ENCODE measurements at places on chromosomes 3 and 15.

DNA sequence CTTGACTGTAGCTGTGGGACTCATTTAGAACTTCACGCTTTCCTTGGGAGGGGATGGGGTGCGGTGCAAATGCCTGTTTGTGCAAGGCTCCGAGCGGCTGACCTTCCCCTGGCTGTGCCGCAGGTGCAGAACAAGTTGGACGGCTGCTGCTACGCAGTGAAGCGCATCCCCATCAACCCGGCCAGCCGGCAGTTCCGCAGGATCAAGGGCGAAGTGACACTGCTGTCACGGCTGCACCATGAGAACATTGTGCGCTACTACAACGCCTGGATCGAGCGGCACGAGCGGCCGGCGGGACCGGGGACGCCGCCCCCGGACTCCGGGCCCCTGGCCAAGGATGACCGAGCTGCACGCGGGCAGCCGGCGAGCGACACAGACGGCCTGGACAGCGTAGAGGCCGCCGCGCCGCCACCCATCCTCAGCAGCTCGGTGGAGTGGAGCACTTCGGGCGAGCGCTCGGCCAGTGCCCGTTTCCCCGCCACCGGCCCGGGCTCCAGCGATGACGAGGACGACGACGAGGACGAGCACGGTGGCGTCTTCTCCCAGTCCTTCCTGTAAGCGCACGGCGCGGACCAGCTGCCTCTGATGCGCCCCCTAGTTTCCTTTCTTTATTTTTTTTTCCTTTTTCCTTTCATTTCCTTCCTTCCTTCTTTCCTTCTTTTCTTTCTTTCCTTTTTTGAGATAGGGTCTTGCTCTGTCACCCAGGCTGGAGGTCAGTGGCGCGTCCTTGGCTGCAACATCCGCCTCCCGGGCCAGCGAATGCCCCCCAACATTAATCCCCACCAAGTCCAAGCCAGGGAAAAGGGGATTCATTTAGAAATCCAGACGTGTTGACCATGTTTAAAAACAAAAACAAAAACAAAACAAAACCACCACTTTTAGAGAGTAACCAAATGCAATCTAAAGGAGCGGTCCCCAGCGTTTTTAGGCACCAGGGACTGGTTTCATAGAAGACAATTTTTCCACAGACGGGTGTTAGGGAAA is 42.7 kb downstream of the EIF2AK4 start:
- peak; percentile 7 for DNase-seq

GRCh38 chr3:146709969-146710368 is 104.8 kb upstream of the PLSCR5 start:
- no peak for DNase-seq

GRCh38 chr3:167872941-167873340 is 137.4 kb downstream of the SERPINI1 start:
- DNase-seq = no peak

DNA sequence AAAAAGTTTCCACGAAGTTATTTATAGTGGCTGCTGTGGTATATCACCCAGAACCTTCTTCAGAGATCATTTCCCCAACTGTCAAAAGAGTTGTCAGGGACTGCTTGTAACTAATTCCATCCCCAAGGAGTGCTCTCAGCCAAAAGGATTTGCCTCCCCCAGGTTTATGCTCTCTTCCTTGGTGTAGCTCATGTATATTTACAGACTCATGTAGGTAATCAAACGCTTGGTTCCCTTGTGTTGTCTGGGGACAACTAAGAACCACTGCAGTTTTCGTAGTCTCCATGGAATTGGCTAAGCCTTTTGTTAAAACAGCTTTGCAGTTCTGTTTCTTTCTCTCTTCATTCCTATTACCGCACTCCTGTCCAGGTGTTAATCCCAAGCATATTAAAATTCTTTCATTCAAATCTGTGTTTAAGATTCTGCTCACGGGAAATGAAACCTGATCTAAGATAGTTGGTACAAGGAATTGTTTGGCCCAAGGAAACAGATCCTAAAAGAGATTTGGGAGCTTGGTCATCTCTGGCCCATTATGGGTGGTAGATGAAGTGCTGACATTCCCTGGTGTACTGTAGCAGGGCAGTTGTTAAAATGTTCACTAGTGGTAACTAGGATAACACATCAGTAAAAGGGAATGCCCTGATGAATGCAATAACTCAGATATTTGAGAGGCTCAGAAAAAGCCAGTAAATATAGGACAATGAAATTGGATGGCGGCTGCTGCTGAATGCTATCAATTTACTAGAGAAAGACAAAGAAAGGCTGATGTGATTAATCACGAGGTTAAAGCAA is 361.3 kb upstream of the GBE1 start:
- DNase-seq = no peak

DNA sequence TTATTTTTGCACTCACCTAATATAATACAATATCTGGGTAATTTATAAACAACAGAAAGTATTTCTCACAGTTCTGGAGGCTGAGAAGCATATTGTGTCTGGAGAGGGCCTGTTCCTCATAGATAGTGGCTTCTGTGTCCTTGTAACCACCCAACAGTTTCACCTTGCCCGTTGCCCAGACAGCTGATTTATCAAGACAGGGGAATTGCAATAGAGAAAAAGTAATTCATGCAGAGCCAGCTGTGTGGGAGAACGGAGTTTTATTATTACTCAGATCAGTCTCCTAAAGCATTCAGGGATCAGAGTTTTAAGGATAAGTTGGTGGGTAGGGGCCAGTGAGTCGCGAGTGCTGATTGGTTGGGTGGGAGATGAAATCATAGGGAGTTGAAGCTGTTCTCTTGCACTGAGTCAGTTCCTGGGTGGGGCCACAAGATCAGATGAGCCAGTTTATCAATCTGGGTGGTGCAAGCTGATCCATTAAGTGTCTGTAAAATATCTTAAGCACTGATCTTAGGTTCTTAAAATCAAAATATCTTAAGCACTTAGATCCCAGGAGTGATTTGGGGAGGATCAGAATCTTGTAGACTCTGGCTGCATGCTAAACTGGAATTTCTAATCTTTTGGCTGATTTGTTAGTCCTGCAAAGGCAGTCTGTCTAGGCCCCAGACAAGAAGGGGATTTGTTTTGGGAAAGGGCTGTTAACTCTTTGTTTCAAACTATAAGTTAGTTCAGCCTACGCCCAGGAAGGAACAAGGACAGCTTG is 33.9 kb upstream of the C15orf39 start:
- no peak for DNase-seq

DNA sequence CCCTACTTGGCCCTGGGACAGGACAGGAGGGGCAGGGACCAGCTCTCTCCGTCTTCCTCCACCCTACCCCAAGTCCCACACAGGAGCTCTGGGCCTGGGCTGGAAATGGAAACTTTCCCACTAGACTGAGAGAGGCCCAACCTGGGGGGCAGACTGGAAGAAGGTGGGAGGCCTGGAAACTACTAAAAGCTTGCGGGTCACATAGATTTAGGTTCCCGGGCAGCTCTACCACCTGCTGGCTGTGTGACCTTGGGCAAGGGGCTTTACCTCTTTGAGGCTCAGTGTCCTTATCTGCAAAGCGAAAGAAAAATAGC is 49.9 kb upstream of the CCDC174 start:
- no peak for DNase-seq

GRCh38 chr3:50603261-50604109 is 8.1 kb downstream of the CISH start:
- DNase-seq = no peak

- DNase-seq = no peak
Measured at GRCh38 chr3:130854208-130854864, 39.5 kb upstream of the ATP2C1 start.

DNA sequence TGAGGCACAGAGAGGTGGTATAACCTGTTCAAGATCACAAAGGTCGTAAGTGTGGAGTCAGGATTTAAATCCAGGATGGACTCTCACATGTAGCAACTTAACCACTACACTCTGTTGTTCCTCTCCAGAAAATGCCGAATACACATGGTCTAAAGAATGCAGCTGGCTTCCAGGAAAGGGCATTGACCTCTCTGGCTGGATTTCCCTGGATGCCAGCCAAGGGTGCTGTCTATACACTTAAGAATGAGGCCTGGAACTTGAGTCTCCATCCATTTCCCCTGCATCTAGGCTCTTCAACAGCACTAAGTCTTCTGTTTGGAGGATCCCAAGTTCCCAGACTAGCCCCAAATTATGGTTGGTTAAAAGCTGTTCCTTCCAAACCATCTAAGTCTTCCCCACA is 60.5 kb downstream of the CERS3 start:
- no peak for DNase-seq

- DNase-seq = no peak
Measured at GRCh38 chr3:192303235-192303634, 424.1 kb downstream of the FGF12 start.

DNA sequence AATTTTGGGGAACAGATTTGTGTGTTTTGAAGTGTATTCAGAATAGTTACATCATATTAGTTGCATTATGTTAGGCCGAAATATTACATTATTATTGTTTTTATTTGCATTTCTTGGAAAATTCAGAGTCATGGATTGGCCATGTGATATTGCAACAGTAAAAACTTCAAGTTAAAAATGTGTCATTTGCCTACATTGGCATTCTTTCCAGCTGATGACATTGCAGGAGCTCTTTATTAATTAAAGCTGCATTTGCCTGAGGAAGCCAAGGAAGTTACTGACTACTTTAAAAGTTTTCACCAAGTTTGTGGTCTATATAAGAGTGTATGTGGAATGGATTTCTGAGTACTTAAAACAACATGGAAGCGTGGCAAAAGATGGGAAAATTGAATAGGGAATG is 726.4 kb upstream of the SGO1 start:
- no peak for DNase-seq

DNA sequence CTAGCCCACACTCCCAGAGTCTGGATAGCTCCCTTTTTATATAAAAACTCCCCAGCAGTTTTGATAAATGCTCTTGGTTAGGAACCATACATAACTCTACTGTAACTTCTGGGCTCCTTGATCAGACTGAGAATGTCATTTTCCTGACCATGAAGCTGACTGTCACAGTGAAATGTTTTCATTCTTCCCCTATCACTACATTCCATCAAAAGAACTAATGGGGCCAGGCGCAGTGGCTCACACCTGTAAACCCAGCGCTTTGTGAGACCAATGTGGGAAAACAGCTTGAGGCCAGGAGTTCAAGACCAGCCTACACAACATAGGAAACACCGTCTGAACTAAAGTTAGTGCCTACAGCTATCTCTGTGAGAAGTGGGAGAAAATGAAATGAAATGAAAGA is 72.8 kb upstream of the MYO5C start:
- no peak for DNase-seq

- no peak for DNase-seq
Measured at GRCh38 chr3:61964566-61964965, 403.2 kb downstream of the PTPRG start.

DNA sequence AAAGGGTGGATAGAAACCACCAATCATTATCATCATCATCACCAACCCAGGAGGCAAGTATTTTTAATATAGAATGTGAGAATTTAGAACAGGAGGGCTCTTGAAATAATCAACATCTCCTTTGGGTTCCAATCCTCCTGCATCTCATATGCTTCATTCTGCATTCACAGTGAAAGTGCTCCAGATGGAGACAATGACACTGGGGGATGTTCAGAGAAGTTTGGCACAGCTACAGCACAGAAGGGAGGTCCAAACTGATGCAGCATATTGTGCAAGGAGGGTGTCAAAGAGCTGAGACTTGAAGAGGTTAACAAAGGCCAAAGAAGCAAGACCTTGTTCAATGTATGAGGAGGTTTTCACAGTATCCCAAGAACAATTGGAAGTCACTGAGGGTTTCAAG is 767.1 kb downstream of the NTRK3 start:
- no peak for DNase-seq

- DNase-seq = no peak
Measured at GRCh38 chr15:80915472-80915871, 74.1 kb downstream of the MESD start.

DNA sequence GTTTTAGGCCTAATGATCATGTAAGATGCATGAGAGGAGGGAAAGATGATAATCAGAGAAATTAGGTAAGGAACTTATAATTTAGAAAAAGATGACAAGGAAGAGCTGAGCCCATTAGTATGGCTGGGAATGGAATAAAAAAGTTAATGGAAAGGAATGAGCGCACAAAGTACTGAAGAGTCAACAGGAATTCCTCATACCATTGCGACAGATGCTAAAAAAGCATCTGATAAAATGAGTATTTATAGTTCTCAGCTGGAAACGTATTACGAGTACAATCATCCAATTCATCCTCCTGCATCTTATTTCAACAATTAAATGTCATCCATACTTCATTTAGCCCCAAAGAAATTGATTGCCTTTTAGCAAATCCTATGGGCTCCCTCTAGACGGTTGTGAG is 58.9 kb downstream of the TMCC1 start:
- no peak for DNase-seq

DNA sequence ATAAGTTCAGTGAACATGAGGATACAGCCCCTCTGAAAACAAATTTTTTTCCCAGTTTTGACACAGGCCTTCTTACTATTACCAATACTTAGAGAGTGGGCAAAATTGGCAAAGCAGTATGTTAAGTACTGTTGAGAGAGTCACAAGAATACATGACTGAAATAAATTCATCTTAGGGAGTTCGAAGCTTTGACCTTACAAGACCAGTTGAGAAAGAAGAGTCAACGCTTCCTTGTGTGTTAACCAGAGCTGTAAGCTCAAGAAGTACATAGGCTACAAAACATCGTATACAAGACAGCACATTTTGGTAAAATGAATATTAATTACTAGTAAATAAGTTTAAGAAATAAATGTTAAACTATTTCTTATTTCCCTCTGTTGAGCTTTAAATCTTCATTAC is 164.4 kb upstream of the RORA start:
- no peak for DNase-seq

DNA sequence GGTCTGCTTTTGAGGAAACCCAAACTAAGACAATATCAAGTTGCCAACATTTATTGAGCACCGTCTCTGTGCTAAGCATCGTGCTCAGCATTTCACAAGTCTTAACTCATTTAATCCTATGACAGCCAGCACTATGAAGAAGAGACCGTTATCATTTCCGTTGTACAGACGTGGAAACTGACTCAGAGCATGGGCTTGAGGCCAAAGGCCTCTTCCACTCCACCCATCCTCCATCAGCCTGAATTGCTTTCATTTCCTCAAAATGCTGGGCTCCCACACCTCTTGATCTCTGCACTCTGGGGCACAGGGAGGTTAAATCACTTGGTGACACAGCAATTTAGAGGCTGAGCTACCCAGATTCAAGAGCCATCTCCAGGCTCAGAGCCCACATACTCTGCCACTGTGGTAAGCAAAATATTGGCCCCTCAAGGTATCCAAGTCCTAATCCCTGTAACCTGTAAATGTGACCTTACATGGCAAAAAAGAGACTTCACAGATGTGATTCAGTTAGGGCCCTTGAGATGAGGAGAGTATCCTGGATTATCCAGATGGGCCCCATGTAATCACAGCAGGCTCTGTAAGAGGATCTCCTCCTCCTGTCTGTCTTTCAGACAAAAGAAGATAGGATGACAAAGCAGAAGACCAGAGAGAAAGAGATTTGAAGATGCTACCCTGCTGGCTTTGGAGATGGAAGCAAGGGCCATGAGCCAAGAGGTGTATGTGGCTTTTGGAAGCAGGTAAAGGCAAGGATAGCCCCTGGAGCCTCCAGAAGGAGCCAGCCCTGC is 24.3 kb upstream of the FLNB start:
- peak; percentile 13 for DNase-seq

GRCh38 chr3:183437666-183438564 is 9.5 kb upstream of the MCF2L2 start:
- DNase-seq = no peak
